RCC 7860 (cell line): ENCODE measurements at places on chromosomes 1 and 21.

- no peak for DNase-seq
Measured at GRCh38 chr1:240188139-240188538, 96.5 kb downstream of the FMN2 start.

DNA sequence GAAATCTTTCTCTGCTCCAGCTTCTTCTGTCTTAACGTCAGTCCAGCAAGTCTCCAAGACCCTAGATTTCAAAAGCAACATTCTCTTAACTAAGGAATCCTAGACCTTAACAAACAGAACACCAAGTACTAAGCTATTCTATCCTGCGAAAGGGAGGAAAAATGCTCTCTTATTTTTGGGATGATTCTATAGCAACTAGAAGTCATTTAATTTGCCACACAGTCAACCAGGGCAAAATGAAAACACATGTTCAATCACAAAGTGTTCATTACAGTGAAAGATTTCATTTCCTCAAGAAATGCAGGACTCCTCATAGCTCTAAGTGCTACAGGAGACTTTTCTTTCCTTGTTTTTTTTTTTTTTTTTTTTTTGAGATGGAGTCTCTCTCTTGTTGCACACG lies 36.2 kb upstream of the DOCK7 start:
- DNase-seq: no peak

DNA sequence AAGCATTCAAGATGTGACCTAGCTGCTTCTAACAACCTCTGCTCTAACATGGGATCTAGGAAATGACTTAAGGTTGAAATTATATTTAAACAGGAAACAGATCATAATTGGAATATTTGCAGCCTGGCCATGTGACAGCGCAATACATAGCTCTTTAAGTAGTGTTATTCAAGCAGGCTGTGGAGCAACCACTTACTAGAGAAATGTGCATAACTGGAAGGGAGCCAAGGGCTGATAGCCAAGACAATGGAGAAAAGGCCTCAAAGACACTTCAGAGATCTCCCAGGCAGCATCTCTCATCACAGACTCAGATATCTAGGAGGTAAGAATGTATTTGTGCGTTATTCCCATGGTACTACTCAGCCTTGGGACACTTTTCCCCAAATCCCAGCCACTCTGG lies 823.0 kb upstream of the PRMT6 start:
- no peak for DNase-seq

GRCh38 chr1:220326578-220326977 lies 54.3 kb upstream of the RAB3GAP2 start:
- no peak for DNase-seq

DNA sequence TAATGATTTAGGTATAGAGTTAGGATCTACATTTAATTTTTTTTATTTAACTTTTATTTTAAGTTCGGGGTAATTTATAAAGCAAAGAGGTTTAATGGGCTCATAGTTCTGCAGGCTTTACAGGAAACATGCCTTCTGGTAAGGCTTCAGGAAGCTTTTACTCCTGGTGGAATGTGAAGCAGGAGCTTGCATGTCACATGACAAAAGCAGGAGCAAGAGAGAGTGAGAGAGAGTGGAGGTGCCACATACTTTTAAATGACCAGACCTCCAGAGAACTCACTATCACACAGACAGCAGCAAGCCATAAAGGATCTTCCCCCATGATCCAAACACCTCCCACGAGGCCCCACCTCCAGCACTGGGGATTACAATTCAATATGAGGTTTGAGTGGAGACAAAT lies 17.6 kb upstream of the GBP2 start:
- no peak for DNase-seq

DNA sequence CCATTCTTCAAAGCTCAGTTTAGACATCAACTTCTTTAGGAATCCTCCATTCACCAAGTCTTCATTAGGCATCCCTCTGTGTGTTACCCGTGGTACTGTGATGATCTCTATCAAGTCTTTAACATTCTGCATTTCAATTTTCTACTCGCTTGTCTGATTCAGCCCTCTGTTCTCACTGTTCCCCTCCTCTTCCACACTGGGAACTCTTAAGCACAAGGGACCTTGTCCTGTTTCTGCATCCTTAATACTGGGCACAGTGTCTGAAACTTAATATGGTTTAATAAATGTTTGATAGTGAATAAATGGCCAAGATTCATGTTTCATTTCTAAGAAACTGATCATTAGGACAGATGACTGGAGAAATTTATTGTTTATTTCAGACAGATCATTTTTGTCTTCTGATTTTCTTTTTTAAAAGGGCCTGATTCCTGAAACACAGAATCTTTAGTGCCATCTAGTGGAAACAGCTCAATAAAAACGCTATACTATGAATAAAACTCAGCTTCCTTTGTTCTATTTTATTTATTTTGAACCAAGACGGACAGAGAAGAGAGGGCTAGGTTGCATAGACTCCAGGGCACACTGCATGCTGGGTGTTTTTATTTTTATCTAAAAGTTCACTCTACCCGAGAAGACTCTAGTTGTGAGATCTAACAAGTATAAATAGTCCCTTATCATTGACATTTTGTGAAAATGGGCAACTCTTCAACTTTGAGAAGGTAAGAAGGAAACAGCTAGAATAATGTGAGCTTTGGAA lies 7.0 kb upstream of the TRIM45 start:
- DNase-seq: peak; percentile 28

DNA sequence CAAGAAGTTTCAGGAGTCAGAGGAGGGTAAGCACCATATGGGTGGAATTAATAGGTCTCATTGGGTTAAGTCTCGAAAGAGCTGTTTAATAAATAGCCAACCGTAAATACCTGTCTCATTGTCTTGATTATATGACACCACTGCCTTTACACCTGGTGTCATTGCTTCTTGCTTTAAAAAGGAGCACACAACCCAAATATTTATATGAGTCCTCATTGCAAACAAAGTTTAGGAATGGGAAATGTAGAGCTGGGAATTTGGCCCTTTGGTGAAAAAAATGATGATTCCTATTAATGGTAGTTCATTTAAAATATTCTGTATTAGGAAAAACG lies 2.1 kb downstream of the BACH1 start:
- no peak for DNase-seq

DNA sequence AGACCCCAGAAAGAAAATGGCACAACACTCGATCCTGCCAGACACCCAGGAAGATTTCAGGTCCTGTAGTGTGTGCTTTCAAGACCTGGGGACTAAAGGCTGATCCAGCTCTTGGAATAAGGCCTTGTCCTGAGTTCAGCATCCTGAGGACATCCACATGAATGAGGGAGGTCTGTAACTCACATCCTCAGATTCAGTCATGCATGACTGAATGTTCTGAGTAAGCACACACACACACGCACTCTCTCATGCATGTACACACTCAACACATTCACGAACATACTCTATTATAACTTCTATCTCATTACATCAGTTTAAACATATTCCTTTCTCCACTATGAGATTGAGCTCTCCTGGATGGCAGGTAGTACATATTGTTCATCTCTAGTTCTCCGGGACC lies 273.4 kb upstream of the BEND5 start:
- DNase-seq: peak; percentile 54

DNA sequence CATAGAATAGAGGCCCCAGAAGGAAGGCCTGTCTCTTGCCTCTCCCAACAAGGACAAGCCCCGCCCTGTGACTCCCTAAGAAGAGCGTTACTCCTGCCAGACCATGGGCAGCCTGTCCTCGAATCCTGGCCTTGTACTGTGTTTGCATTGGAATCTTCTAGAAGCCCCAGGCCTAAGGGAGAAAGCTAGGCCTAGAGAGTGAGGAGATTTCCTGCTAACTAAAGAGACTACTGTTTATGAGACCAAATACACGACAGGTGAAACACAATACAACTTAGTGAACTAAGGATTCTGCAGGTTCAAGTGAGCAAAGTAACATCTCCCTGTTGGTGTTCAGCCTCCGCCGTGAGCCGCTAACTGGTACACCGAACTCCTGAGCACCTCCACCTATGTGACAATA lies 62.7 kb downstream of the SYF2 start:
- DNase-seq: no peak

- no peak for DNase-seq
Measured at GRCh38 chr1:45686015-45686287, 382 bp downstream of the GPBP1L1 start.

DNA sequence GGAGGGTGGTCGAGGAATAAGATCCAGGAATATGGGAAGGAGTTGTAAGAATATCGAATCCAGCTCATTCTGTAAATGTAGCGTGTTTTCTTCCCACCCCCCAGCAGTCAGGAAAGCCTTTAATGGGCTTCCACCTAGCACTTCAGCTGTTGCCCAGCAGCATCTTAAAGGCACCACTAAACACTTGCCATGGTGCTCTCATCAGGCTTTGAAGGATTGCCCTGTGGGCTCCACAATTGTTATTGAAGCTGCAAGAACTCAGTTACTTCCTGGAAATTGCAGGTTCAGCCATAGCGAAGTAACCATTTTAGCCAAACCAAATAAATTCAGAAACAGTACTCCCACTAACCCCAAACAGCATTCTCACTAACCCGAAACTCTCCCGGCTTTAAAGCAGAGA lies 511.2 kb downstream of the PLPP3 start:
- DNase-seq: no peak

GRCh38 chr1:156553860-156554485 lies 18.4 kb downstream of the IQGAP3 start:
- no peak for DNase-seq

GRCh38 chr1:87305151-87305550 lies 23.5 kb upstream of the LMO4 start:
- no peak for DNase-seq

DNA sequence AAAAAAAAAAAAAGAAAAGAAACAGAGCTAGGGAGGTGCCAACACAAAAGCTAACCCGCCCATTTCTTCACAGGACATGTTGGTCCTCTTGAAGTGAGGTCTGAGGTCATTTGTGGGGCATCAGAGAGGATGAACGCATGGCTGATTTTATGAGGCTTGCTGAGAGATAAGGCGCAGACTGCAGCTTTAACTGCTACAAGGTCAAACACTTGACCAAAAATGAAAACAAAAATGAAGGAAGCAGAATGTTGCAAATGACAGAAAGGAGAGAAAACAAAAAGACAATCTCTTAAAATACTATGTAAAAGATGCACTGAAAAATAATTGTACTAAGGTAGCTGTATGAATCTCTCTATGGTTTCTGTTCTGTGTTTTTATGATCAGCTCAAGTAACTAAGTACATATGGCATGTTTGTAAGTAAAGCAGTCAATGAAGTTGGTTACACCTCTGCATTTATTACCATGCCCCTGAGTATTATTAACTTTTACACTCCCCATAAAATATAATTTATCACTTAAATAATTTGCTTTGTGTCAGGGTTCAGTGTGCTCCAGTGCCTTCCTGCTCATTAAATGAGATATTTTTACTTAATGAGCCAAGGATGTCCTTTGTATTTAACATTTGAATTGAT lies 249.1 kb upstream of the NR5A2 start:
- DNase-seq: peak; percentile 85

DNA sequence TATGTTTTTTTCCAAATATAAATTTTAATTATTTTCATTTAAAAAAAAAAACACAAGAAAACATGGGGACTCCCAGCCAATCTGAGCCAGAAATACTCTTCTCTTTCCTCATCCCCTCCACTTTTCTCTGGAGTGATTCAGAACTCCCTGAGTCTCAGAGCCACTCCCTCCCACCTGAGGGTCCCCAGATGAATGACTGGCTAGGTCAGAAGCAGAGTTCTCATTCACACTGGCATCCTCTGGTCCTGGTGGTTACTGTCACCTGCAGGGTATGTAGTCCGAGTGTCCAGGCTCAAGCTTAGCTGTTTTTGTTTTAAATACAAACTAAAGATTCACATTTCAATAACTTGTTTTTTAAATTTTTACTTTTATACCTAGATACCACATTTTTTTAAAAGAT lies 6.3 kb downstream of the HMGCS2 start:
- no peak for DNase-seq
